ENCODE measurements at places on chromosomes 3 and 15.

GRCh38 chr3:193704431-193704830 is 111.4 kb downstream of the OPA1 start:
- DNase-seq, result peak; percentile 62

DNA sequence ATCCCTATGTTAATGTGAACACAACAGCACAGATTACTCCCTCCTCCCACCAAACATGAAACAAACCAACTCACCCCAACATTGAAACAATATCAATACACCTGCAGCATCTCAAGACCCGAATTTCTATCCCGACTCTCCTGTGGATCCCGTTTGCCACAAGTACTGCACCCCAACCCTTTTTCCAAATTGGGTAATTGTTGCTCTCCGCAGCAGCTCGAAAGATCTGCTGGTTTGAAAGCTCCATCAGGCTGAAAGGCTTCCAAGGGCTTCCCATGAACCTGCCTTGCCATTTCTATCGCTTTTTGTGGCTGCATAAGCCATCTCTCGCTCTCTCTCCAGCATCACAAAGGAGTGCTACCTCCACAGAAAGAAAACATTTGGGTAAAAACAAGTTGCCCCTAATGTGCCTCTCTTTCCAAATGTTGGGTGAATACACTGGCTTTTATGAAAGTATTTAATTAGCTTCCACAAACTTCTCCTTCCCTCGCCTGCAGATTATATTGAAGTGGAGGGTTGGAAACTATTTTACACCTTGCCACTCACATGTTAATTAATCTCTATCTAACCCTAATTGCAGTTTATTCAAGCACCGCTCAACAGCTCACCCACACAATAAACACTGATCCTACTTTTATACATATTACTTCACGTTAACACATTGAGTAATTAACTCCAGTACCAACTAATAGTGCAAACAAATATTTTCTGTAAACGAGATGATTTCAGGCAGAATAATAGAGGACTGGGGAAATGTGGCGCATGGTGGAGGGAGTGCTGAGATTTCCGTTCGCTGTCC is 2.5 kb upstream of the FEZF2 start:
- no peak for DNase-seq

GRCh38 chr3:72702390-72702789 is 145.9 kb downstream of the SHQ1 start:
- no peak for DNase-seq

- no peak for DNase-seq
These were observed 28.3 kb downstream of the FOXL2NB start for GRCh38 chr3:138975351-138975750.

DNA sequence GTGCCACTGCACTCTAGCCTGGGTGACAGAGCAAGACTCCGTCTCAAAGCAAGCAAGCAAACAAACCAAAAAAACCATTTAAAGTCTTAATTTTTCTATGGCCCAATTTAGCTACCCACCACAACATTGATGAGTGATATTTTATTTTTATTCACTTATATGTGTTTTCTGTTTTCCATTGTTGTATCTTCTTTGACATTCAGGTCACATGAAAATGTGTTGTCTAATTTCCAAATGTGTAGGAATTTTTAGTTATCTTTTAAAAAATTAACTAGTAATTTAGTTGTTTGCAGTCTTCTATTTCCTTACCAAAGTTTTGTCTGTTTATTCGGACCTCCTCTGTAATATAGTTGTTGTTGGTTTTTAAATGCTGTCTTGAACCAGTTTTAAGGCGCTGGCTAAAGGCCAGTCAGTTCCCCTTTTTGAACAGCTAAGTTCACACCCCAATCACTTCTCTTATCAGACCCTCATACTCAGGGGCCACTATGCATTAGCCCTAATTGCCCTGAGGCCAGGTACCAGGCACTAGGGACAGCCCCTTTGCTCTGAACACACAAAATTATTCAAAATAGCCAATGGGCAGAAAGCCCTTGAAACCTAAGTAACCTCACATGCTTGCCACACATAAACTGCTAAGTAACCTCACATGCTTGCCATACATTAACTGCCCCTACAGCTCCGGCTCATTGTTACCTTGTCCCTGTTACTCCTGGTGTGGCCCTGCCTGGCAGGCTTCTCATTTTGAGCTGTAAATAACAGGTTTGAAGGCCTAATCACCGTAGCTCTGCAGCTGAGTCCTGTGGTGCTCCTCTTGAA is 4.3 kb upstream of the CCR4 start:
- DNase-seq, result no peak

DNA sequence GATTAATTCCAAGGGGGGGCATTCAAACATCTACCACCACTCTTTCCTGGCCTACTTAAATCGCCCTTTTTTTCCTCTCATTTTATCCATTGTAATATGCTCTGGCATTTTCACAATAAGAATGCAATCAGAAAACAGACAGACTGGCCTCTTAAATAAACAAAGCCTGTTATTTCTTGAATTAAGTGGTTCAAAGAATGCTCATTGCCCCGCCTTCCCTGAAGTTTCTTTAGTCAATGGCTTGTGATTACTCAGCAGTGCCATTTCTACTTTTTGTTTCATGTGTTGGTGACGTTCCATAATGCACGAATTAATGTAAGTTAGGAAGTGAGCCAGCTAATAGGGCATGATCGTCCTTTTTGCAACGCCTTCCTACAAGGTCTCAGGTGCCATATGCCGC is 68.0 kb downstream of the FBN1 start:
- DNase-seq, result peak; percentile 65

DNA sequence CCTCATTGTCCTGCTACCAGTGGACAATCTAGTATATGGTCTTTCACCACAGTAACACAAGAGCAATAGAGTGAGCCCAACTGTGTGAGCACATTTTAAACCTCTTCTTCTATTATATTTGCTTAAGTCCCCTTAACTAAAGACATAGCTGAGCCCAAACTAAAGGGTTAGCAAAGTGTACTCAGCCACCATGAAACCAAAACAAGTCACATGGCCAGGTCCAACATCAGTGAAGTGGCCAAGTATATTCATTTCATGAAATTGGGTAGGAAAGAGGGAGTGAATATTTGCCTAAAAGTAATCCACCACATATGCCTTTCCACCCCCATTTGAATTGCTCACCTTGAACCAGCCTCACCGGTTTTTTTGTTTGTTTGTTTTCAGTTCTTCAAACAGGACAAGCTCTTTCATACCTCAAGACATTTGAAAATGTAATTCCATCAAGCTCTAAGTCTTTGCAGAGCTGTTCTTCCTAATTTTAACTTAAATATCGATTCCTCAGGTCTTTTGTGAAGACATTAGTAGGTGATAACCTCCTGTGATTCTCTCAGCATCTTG is 327.0 kb upstream of the SEMA6D start:
- no peak for DNase-seq

GRCh38 chr3:42169579-42170120 is 78.5 kb downstream of the TRAK1 start:
- DNase-seq, result no peak

Measured in thyroid gland (tissue), 4 donors.